Activated naive CD4-positive, alpha-beta T cell treated with anti-CD3 and anti-CD28 coated beads for 36 hours (primary cell): ENCODE measurements at places on chromosomes 4 and X. TPM values are rescaled to one million over a fixed set of nuclear protein-coding genes. Genes with fewer than 3 reads are reported as not detected.
A peak's percentile ranks its signal among the peaks of the same experiment; 100 is the strongest.

The GAB3 gene
- 1.4 TPM for total RNA-seq

The SH2D1A gene
- total RNA-seq = 17.2 TPM

The FREM3 gene
- not detected for total RNA-seq

DNA sequence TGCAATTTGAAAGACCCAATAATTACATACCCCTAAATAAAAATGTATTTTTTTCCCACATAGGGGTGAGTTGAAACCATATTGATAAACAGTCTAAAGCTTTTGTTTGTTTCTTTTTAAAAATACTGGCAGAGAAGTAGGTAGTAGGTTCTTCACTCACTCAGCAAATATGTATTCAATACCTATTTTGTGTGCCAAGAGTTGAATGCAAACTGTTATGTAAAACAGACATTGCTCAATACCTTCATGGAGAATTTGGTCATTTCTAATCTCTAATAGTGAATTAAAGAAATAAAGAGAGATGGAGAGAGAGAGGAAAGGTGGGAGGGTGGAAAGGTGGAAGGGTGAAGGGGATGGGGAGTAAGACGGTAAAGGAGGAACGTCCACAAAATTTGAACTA is 589.9 kb upstream of the GNPDA2 start:
- H3K36me3 ChIP-seq = no peaks in the 10 kb centered on the region
- H3K27me3 ChIP-seq = no peaks in the 10 kb centered on the region
- DNase-seq = no peak
- H3K4me1 ChIP-seq = no peaks in the 10 kb centered on the region
- H3K4me3 ChIP-seq = no peak overlapping the region
- no peak overlapping the region for H3K27ac ChIP-seq

DNA sequence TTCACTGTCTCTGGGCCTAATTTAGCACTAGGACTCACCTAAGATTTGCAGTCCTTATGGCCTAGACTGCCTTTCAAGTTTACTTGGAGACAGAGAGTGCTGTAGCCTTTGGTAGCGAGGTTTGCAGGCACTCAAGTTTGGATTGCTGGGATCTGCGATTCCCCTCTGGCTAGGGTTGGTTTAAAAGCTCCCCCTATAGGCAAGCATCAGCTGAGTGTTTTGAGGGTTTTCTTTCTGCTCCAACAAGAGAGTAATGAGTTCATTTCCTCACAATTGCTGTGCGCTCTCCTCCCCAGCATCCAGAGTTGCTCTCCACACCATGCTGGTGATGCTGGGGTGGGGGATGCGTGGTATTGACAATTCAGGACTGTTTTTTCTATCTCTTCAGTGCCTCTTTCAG is 206.9 kb downstream of the GLUD2 start:
- H3K4me1 ChIP-seq = peaks cover 17% of the 10 kb centered on the region
- H3K4me3 ChIP-seq = no peak overlapping the region
- H3K27me3 ChIP-seq = peaks cover 2% of the 10 kb centered on the region
- no peak overlapping the region for H3K27ac ChIP-seq
- H3K36me3 ChIP-seq = no peaks in the 10 kb centered on the region

DNA sequence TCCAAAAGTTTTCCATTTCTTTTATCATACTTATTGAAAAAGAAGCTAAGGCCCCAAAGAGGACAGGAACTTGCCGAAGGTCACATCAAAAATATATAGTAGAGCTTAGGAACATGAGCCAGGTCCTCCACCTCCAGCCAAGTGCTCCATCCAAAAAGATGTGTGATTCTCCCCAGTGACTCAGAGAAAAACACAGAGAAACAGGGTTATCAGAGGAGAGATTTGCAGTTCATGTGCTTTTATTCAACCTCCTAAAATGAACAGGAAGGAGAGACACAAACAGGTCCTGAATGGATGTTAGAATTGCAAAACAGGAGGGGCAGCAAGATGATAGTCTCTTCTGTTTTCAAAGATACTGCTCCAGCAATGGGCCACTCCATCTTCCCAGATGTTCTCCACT is 19.6 kb upstream of the FGF16 start:
- DNase-seq = no peak
- no peaks in the 10 kb centered on the region for H3K4me1 ChIP-seq
- no peak overlapping the region for H3K27ac ChIP-seq

The TMSB15C gene
- total RNA-seq = 2.1 TPM

DNA sequence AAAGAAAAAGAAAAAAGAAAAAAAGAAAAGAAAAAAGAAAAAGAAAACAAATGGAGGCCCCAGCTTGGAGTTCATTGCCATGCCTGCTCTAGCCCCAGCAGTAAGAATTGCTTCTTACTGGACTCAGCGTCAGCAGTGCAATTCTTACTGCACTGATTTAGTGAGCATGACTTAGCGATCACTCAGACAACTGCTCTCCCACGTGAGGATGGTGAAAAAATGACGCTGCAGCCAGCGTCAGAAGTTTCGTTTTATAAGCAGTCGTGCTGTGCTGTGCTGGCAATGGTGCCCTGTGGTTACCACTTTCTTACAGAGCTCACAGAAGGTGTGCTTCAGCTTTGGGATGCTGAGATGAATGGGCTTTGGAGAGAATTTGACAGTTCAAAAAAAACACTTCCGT is 68.3 kb upstream of the DDX3X start:
- no peak overlapping the region for H3K4me3 ChIP-seq
- H3K36me3 ChIP-seq = no peaks in the 10 kb centered on the region
- H3K4me1 ChIP-seq = peaks cover 8% of the 10 kb centered on the region
- peak; percentile 82 for DNase-seq
- H3K27me3 ChIP-seq = no peaks in the 10 kb centered on the region

The SLC25A43 gene
- 2.9 TPM for total RNA-seq

GRCh38 chr4:123522646-123523045 is 126.1 kb downstream of the SPRY1 start:
- H3K4me1 ChIP-seq = peaks cover 4% of the 10 kb centered on the region
- peaks cover 3% of the 10 kb centered on the region for H3K27me3 ChIP-seq
- no peak overlapping the region for H3K27ac ChIP-seq
- no peaks in the 10 kb centered on the region for H3K36me3 ChIP-seq

GRCh38 chr4:16779028-16779675 is 119.3 kb downstream of the LDB2 start:
- no peak overlapping the region for H3K27ac ChIP-seq
- DNase-seq = no peak
- H3K4me3 ChIP-seq = no peak overlapping the region
- H3K36me3 ChIP-seq = no peaks in the 10 kb centered on the region

- no peak overlapping the region for H3K27ac ChIP-seq
- peaks cover 7% of the 10 kb centered on the region for H3K4me1 ChIP-seq
- DNase-seq = no peak
- H3K36me3 ChIP-seq = no peaks in the 10 kb centered on the region
- no peaks in the 10 kb centered on the region for H3K27me3 ChIP-seq
Measured at GRCh38 chr4:68494688-68495087, 47.4 kb downstream of the TMPRSS11E start.

DNA sequence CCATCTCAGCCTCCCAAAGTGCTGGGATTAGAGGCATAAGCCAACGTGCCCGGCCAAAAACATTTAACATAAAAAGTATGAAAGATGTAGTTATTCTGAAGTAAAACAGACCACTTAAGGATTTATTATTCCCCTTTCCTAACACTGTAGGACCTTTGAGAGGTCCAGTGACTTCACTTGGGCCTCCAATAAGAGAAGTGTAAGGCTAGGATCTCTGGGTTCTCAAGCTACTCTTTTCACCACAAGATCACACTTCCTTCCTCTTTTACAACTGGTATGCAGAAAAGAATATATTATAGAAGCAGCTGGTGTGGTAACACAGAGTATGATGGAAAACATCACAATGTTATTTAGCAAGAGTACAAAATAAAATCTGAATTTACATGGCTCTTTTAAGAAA is 30.2 kb upstream of the CCNG2 start:
- no peak for DNase-seq
- no peaks in the 10 kb centered on the region for H3K36me3 ChIP-seq
- no peaks in the 10 kb centered on the region for H3K27me3 ChIP-seq

The BRS3 gene
- not detected for total RNA-seq

GRCh38 chrX:103608306-103608963 is 672 bp downstream of the TCEAL3 start:
- peaks cover 1% of the 10 kb centered on the region for H3K4me1 ChIP-seq
- no peaks in the 10 kb centered on the region for H3K27me3 ChIP-seq
- peaks cover 3% of the 10 kb centered on the region for H3K36me3 ChIP-seq
- H3K27ac ChIP-seq = peak overlapping the region; percentile 46
- DNase-seq = no peak
- H3K4me3 ChIP-seq = peak overlapping the region; percentile 76

GRCh38 chr4:122403861-122404260 is 25.1 kb downstream of the ADAD1 start:
- no peak overlapping the region for H3K27ac ChIP-seq
- no peaks in the 10 kb centered on the region for H3K27me3 ChIP-seq
- no peak for DNase-seq
- no peaks in the 10 kb centered on the region for H3K4me1 ChIP-seq
- no peak overlapping the region for H3K4me3 ChIP-seq

DNA sequence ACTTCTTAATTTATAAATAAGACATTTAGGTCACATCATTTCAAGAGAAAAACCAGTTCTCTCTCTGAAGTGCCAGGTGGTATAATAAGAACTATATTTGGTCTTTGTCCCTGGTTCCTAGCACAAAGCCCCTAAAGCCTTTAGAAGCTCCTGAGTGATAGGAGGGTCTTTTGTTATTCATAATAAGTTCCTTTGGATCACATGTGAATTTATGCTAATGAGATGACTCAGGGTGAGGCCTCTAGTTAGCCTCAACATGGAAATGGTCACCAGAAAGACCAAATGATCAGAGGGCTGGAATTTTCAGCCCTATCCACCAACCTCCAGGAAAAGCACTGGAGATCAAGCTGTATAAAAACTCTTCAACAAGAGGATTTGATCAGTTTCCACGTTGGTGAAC is 68.1 kb upstream of the BLTP1 start:
- no peak for DNase-seq
- no peak overlapping the region for H3K27ac ChIP-seq
- no peaks in the 10 kb centered on the region for H3K36me3 ChIP-seq
- H3K4me1 ChIP-seq = no peaks in the 10 kb centered on the region
- no peak overlapping the region for H3K4me3 ChIP-seq

The GPRASP1 gene
- 3.5 TPM for total RNA-seq

DNA sequence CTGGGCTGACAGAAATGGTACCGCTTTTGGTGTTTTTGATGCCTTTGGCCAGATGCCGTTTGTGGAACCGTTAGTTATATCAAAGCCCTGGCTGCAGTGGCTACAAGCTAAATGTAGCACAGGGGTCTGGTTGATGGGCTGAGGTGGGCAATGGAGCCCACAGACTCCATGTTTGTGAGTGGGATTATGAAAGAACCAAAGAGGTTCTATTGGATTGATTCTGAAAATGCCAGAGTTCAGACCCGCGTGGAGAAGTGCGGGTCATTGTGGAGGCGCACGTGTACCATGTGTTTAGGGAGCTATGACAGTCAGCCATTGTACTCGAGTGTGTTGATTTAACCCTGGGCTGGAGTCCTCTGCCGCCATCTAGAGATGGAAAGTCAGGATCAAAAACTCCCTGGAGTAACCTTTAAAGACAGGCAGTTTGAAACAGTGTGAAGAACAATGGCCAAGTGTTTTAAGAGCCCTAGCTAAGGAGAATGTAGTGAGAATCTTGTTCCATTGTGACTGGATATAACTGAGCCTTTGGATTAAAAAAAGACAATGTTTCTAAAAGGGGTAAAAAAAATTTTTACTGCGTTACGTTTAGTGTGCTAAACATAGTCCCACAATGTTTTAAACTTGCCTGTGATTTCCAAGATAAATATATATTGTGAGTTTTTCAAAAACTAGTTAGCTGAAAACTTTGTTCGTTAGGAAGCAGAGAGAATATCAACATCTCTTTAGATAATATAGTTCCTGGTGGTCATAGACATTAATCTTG is 12.7 kb downstream of the ART3 start:
- peaks cover 4% of the 10 kb centered on the region for H3K4me1 ChIP-seq
- no peaks in the 10 kb centered on the region for H3K27me3 ChIP-seq
- H3K4me3 ChIP-seq = no peak overlapping the region
- peak; percentile 50 for DNase-seq
- no peaks in the 10 kb centered on the region for H3K36me3 ChIP-seq
- no peak overlapping the region for H3K27ac ChIP-seq

GRCh38 chr4:148405161-148405893 is 36.9 kb downstream of the NR3C2 start:
- H3K27me3 ChIP-seq = no peaks in the 10 kb centered on the region
- H3K4me3 ChIP-seq = no peak overlapping the region
- H3K27ac ChIP-seq = no peak overlapping the region
- peaks cover 14% of the 10 kb centered on the region for H3K4me1 ChIP-seq

GRCh38 chr4:7971881-7972500 is 32.3 kb upstream of the AFAP1 start:
- H3K4me3 ChIP-seq = peak overlapping the region; percentile 91
- peaks cover 51% of the 10 kb centered on the region for H3K4me1 ChIP-seq
- no peaks in the 10 kb centered on the region for H3K27me3 ChIP-seq
- peak overlapping the region; percentile 99 for H3K27ac ChIP-seq

GRCh38 chrX:50054147-50054546 is 131.8 kb downstream of the CLCN5 start:
- H3K4me1 ChIP-seq = no peaks in the 10 kb centered on the region
- H3K36me3 ChIP-seq = no peaks in the 10 kb centered on the region
- no peaks in the 10 kb centered on the region for H3K27me3 ChIP-seq
- no peak overlapping the region for H3K4me3 ChIP-seq
- no peak for DNase-seq
- H3K27ac ChIP-seq = no peak overlapping the region

GRCh38 chrX:136353526-136354093 is 52.8 kb downstream of the ADGRG4 start:
- H3K27me3 ChIP-seq = no peaks in the 10 kb centered on the region
- H3K4me3 ChIP-seq = no peak overlapping the region
- no peak overlapping the region for H3K27ac ChIP-seq
- H3K36me3 ChIP-seq = no peaks in the 10 kb centered on the region

DNA sequence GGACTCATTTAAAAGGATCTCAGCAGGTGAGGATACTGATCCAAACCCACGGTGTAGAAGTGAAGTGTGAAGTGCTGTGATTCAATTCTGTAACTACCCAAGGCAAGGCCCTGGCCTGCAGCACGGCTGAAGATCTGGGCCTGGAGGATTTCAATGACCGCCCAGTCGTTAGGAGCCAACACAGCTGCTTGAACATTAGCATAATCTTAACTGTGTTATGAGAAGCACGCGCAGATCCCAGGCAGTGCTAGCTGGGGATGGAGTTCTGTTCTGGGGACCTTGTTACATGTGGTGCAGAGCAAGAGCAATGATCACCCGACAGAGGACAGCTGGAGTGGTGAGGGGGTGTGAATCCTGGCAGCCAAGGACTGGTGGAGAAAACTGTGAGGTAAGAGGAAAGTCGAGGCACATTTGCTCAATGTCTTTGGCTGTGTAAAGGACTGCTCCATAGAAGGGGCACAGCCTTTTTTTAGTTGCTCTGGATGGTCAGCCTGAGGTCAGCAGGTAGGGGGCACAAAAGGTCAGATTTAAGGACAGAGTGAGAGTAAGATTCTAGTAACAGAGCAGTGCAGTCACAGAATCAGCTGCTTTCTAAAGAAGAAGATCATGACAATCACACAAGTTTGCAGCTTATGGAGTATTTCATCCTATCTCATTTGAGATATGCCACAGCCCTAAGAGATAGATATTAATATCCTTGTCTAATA is 181.8 kb downstream of the DCLK2 start:
- no peak overlapping the region for H3K27ac ChIP-seq
- H3K4me1 ChIP-seq = no peaks in the 10 kb centered on the region
- no peak overlapping the region for H3K4me3 ChIP-seq
- H3K27me3 ChIP-seq = no peaks in the 10 kb centered on the region
- DNase-seq = no peak
